Activated CD4-positive, alpha-beta memory T cell treated with anti-CD3 and anti-CD28 coated beads, Interleukin-2, amount 10 ng/mL, durations not matched to agents 7 days and 5 days (primary cell): ENCODE measurements at places on chromosomes 2 and 18. TPM values are rescaled to one million over a fixed set of nuclear protein-coding genes. Genes with fewer than 3 reads are reported as not detected.

The LHCGR gene
- total RNA-seq: not detected

GRCh38 chr2:16630463-16630862 lies 35.2 kb downstream of the CYRIA start:
- DNase-seq: no peak
- H3K36me3 ChIP-seq: no peaks in the 10 kb centered on the region
- peaks cover 3% of the 10 kb centered on the region for H3K27me3 ChIP-seq
- peaks cover under 1% of the 10 kb centered on the region for H3K4me1 ChIP-seq

DNA sequence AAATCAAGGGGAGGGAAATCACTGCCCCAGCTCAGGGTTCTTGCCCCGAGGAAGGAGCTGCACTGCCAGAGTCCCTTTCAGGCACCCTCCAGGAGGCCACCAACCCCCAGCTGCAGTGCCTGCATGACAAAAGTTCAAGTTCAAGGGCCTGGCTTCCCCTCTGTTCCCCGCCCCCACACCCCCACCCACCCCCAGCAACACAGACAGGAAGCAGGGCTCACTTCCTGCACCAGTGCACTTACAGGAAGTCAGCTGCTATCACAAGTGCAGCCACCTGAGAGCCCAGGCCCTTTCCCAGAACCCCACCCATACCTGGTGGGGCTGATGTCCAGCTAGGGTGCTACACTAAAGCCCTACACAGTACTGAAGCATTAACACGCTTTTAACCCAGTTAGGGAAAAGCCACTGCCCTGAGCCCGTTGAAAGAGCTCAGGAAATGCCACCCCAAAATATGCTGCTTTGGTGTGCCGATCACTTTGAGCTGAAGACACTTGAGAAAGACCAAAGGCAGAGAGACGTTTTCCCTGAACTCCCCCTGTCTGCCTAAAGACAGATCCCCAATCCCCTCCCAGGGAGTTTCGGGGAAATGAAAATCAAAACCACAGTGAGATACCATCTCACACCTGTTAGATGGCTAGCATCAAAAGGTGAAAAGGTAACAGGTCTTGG lies 109.9 kb upstream of the CAB39 start:
- DNase-seq: peak; percentile 71
- H3K4me1 ChIP-seq: peaks cover 68% of the 10 kb centered on the region
- peaks cover 54% of the 10 kb centered on the region for H3K36me3 ChIP-seq
- H3K4me3 ChIP-seq: peak overlapping the region; percentile 14
- H3K27ac ChIP-seq: peak overlapping the region; percentile 92

- no peaks in the 10 kb centered on the region for H3K36me3 ChIP-seq
- no peak overlapping the region for H3K27ac ChIP-seq
- peaks cover 4% of the 10 kb centered on the region for H3K27me3 ChIP-seq
- peaks cover 11% of the 10 kb centered on the region for H3K4me1 ChIP-seq
- no peak for DNase-seq
- H3K4me3 ChIP-seq: no peak overlapping the region
These were observed 25.1 kb upstream of the ODC1 start for GRCh38 chr2:10473121-10473756.

The OTOS gene
- not detected for total RNA-seq

GRCh38 chr2:70756128-70756527 lies 11.9 kb downstream of the ADD2 start:
- peaks cover 27% of the 10 kb centered on the region for H3K27me3 ChIP-seq
- no peaks in the 10 kb centered on the region for H3K36me3 ChIP-seq
- no peaks in the 10 kb centered on the region for H3K4me1 ChIP-seq
- DNase-seq: no peak
- no peak overlapping the region for H3K4me3 ChIP-seq
